Stimulated activated CD8-positive, alpha-beta memory T cell treated with anti-CD3 and anti-CD28 coated beads, Interleukin-4, amount 100 ng/mL, for 24 hours (primary cell): ENCODE measurements at places on chromosomes 6 and 20.
A peak's percentile ranks its signal among the peaks of the same experiment; 100 is the strongest.

GRCh38 chr6:33426590-33427511 is 7.0 kb downstream of the SYNGAP1 start:
- DNase-seq = no peak

GRCh38 chr20:2671977-2672376 is 8.0 kb upstream of the IDH3B start:
- no peak for DNase-seq

GRCh38 chr6:109612268-109612667 is 78.7 kb downstream of the AK9 start:
- DNase-seq = no peak

DNA sequence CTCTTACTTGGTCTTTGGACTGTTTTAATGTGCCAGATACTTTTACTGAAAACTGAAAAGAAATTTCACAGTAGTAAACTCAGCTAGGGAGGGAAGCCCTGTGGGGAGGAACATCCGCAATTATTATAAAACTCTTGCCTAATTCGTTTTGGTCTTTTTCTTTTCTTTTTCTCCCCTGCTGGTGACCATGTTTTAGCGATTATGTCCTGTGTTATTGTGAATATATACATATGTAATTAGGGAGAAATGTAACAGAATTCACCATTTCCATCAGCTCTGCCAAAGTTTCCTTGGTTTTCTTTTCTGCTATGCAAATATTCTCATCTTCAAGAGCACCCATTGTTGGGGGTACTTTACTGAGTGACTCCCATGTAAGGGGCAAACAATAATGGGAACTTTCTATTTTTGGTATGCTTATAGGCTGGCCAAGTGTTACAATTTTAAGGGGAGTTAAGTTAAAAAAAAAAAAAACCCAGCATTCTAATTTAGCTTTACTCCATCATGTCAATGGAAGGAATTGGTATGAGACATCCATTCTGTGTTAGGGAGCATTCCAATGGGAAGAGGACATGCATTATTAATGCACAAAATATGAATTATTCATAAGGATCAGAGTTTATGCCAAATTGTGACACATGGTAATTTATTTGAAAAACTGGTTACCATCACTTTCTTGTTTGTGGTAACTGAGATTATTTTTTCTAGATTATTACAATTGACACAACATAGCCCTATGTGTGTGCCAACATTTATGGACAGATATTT is 2.0 kb downstream of the DOK5 start:
- no peak for DNase-seq

DNA sequence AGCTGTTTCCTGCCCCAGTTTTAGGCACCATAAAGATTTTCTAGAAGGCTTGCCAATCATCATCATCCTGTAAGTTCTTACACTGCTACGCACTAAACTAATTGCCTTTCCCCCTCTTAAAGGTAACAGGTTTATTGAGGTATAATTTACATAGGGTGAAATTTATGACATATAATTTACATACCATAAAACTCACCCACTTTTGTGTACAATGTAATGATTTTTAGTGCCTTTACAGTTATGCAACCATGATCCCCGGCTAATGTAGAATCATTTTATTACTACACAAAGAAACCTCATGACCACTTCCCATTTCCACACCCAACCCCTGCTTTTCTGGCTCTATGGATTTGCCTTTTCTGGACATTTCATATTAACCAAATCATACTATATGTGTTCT is 21.1 kb downstream of the GCNT2 start:
- no peak for DNase-seq

DNA sequence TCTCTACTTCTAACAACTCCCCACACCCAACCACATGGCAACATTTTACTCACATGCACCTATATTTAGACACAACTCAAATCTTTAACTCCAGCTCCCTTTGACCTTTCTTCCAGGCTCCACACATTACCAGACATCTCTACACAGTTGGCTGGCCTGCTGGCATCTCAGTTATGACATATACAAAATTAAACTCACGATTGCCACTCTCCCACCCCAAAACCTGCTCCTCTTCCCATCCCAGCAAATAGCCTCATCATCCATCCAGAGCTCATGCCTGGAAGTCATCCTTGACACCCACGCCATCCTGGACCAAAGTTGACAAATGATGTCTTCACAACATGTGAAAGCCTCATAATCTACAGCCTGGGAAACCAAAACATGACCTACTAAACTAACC is 176.6 kb downstream of the PKHD1 start:
- no peak for DNase-seq

DNA sequence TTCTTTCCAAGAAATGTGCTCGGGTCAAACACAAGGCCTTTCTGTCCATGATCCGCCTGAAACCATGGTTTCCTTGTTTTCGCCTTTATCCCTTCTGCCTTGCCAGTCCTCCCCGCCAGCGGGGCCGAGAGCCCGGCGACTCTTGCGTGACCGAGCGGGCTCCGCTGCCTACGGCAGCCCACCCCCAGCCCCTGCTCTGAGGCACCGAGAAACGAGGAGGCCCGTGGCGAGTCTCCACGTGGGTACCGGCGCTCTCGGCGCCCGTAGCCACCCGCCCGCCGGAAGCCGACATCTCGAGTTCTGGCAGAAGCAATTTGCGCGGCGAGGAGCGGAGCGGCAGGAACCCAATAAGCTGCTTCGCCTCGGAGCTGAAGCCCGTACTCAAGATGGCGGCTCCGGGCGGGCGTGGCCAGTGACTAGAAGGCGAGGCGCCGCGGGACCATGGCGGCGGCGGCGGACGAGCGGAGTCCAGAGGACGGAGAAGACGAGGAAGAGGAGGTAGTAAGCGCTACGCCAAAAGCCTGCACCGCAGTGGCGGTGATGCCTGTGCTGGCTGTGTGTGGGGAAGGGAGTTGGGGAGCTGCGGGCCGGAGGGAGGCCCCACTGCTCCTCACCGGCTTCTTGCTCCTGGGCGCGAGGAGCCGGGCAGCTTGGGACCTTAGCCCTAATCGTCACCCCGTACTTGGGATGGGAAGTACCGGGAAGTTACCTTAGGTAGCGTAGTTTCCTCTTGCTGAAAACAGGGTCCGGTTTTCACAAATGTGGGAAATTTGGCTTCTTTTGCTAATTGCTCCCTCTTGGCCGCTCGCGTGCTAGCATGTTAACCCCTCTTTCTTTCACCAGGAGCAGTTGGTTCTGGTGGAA is at the start of gene GTF3C6:
Gene GTF3C6, plus strand, starts transcription at position 378 of the 864 bp plus-strand sequence. Its CDS starts 64 bp downstream, at position 442.
- DNase-seq = peak; percentile 83

- no peak for DNase-seq
Observed at GRCh38 chr6:122749451-122750050, 30.0 kb upstream of the FABP7 start.

GRCh38 chr6:154768280-154768679 is 35.1 kb downstream of the SCAF8 start:
- DNase-seq = no peak

DNA sequence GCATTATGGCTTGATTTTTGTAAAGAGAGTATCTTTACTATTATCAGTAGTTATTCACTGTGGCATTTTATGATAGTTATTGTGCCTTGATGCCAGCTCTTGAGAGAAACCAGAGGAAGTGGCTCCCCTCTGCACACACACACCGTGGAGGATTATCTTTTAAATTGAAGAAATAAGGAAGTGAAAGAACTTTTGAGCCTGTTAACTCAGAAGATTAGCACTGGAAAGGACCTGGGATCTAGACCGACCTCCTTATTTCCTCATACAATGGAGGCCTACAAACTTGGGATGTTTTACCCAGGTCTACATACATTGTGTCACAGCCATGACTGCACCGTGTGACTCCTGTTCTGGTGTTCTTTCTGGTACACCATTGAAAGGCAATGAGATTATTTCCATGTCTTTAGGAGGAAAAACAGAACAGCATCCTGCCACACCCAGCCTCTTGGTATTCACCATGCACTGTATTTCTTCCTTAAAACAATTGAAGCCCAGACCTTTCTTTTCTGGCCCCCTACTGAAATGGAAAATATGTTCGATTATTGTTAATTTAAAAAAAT is 40.6 kb downstream of the HECA start:
- DNase-seq = no peak
